Activated CD4-positive, alpha-beta T cell treated with anti-CD3 and anti-CD28 coated beads, Interleukin-2, amount 10 ng/mL, durations not matched to agents 7 days and 5 days (primary cell): ENCODE measurements at places on chromosomes 7 and 10.

- H3K4me3 ChIP-seq = peak overlapping the region; percentile 70
- H3K27me3 ChIP-seq = peaks cover 80% of the 10 kb centered on the region
- peak overlapping the region; percentile 68 for H3K27ac ChIP-seq
- no peak for DNase-seq
Observed at GRCh38 chr10:21517134-21518031, 8.1 kb downstream of the SKIDA1 start.

GRCh38 chr10:24114556-24114955 lies 94.4 kb upstream of the KIAA1217 start:
- no peak overlapping the region for H3K27ac ChIP-seq
- H3K4me3 ChIP-seq = no peak overlapping the region
- H3K36me3 ChIP-seq = no peaks in the 10 kb centered on the region
- H3K27me3 ChIP-seq = no peaks in the 10 kb centered on the region
- H3K4me1 ChIP-seq = no peaks in the 10 kb centered on the region

- H3K4me3 ChIP-seq = no peak overlapping the region
- DNase-seq = peak; percentile 81
- peak overlapping the region; percentile 58 for H3K27ac ChIP-seq
- H3K36me3 ChIP-seq = peaks cover 25% of the 10 kb centered on the region
Observed at GRCh38 chr7:143240291-143241168, 18.7 kb downstream of the TAS2R40 start.

DNA sequence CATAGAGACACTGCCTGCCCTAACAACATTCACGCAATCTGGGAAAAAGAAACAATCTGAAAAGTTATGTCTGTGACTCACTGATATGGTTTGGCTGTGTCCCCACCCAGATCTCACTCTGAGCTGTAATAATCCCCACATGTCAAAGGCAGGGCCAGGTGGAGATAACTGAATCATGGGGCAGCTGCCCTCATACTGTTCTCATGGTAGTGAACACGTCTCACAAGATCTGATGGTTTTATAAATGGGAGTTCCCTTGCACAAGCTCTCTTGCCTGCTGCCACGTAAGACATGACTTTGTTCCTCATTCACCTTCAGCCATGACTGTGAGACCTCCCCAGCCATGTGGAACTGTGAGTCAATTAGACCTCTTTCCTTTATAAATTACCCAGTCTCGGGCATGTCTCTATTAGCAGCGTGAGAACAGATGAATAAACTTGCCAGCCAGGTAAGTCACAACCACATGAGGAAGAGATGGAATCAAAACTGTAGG lies 341.5 kb upstream of the AOAH start:
- H3K4me3 ChIP-seq = no peak overlapping the region
- H3K36me3 ChIP-seq = peaks cover 36% of the 10 kb centered on the region
- no peaks in the 10 kb centered on the region for H3K27me3 ChIP-seq
- no peak for DNase-seq

DNA sequence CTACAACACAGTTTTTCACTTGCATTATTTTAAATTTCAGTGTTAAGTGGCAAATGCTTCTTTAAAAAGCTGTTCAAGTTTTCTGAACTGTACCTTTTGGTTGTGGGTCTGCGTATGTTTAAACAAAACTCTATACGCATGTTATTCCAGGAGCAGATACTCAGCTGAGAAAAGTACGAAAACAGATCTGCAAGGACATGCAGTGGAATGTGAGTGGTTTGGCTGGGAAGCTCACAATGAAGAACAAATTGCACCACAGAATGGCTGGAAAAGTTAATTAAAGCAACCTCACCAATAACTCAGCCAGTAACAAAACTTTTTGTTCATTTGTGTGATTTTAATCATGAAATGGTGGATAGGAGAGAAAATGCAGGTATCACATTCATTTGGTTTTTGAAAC lies 17.6 kb downstream of the GLI3 start:
- no peak overlapping the region for H3K4me3 ChIP-seq
- no peaks in the 10 kb centered on the region for H3K36me3 ChIP-seq
- no peak overlapping the region for H3K27ac ChIP-seq
- DNase-seq = no peak
- H3K27me3 ChIP-seq = peaks cover 21% of the 10 kb centered on the region

GRCh38 chr7:35384761-35385700 lies 131.1 kb upstream of the TBX20 start:
- no peak overlapping the region for H3K27ac ChIP-seq
- H3K27me3 ChIP-seq = peaks cover 19% of the 10 kb centered on the region
- H3K4me3 ChIP-seq = no peak overlapping the region
- H3K36me3 ChIP-seq = no peaks in the 10 kb centered on the region
- DNase-seq = no peak

- DNase-seq = no peak
- H3K27ac ChIP-seq = no peak overlapping the region
Observed at GRCh38 chr7:66638309-66639099, 9.8 kb downstream of the KCTD7 start.

- no peaks in the 10 kb centered on the region for H3K4me1 ChIP-seq
- H3K4me3 ChIP-seq = no peak overlapping the region
- no peaks in the 10 kb centered on the region for H3K36me3 ChIP-seq
- no peak for DNase-seq
- no peak overlapping the region for H3K27ac ChIP-seq
- H3K27me3 ChIP-seq = peaks cover 8% of the 10 kb centered on the region
Observed at GRCh38 chr10:77907900-77908717, 18.4 kb downstream of the DLG5 start.

- peaks cover 21% of the 10 kb centered on the region for H3K4me1 ChIP-seq
- no peak overlapping the region for H3K27ac ChIP-seq
- H3K27me3 ChIP-seq = peaks cover 1% of the 10 kb centered on the region
- peaks cover 3% of the 10 kb centered on the region for H3K36me3 ChIP-seq
- H3K4me3 ChIP-seq = no peak overlapping the region
Observed at GRCh38 chr10:103197174-103197573, 4.1 kb upstream of the NT5C2 start.

DNA sequence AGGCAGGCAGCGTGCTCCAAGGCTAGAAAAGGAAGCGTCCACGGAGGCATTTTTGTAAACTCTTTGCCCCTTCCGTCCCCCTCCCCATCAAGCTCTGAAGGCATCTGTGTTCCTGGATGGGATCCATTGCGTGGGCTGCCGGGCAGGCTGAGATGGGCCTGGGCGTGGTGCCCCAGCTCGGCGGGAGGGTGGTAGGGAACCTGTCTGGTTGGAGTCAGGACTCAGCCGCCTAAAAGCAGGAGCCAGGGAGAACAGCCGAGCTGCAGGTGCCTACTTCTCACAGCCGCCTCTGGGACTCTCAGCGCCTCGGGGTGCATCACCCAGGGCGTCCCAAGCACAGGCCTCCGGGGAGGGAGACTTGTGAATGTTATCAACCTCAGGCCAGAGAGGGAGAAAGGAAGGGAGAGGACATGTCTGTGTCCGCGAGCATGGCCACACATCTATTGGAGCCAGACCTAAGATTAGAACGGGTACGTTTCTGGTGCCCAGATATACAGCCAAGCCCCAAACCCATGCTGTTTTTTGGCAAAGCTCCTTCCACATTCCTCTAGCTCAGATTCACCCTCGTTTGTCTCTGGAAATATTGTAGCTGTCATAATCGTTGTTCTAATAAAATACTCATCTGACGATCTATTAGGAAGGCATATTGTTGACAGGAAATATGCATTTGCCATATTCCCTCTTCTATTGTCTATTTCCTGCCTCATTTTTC lies 48.6 kb upstream of the CTBP2 start:
- H3K4me3 ChIP-seq = no peak overlapping the region
- H3K27me3 ChIP-seq = no peaks in the 10 kb centered on the region
- H3K27ac ChIP-seq = no peak overlapping the region
- H3K4me1 ChIP-seq = no peaks in the 10 kb centered on the region

- no peaks in the 10 kb centered on the region for H3K36me3 ChIP-seq
- DNase-seq = no peak
- H3K27me3 ChIP-seq = no peaks in the 10 kb centered on the region
- no peak within 1 kb of the TSS for H3K27ac ChIP-seq
- no peaks in the 10 kb centered on the region for H3K4me1 ChIP-seq
Observed at GRCh38 chr7:142939226-142939910, at the start of gene LLCFC1. Gene LLCFC1, plus strand, starts transcription at chr7:142939484. Its CDS starts 138 bp downstream, at chr7:142939622.

DNA sequence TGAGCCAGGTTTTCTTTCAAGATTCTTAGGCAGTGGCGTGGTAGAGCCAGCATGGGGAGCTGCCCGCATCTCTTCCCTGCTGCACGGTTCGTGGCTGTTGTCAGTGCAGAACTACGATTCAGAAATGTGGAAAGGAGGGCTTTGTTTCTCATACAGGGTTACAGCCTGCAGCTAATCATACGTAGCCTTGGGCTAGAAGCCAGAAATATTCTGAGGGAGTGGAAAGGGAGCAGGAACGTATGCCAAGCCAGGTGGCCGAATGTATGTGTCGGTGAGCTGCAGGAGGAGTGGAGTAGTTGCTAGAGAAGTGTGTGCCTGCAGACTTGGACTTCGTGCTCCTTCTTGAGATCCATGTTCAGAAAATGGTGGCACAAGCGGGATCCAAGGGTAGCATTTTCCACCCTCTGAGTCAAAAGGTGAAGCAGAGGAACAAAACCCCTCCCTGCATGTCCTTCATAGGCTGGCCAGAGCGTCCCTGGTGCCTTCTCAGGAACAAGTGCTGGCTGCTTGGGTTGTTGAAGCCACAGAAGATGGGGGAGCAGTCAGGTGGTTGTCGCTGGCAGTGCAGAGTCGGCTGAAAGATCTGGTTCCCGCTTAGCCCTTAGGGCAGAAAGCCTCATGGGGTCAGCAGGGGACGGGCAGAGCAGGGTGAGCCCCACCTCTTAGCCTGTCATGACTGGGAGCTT lies 40.9 kb downstream of the LANCL2 start:
- H3K4me1 ChIP-seq = no peaks in the 10 kb centered on the region
- no peaks in the 10 kb centered on the region for H3K27me3 ChIP-seq
- H3K36me3 ChIP-seq = peaks cover 8% of the 10 kb centered on the region
- no peak overlapping the region for H3K4me3 ChIP-seq
- H3K27ac ChIP-seq = no peak overlapping the region
- no peak for DNase-seq

DNA sequence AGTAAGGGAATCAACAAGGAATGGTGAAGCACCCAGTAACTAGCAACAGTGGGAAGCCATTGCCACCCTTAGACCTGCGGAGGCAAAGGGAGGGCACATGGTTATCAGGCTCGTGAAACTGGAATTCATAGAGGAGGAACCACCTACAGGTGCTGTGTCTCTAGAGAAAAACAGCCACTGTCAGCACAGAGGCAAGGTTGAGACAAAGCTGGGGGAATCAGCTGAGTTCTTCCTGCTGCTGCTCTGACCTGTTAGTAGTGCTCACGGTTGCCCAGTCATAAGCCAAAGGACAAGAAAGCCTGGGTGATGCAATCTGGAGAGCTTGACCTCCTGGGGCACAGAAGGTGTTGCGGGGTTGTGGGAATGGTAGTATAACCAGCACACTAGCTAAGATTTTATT lies 110.1 kb downstream of the TPST1 start:
- H3K27me3 ChIP-seq = peaks cover 15% of the 10 kb centered on the region
- DNase-seq = no peak
- no peak overlapping the region for H3K27ac ChIP-seq
- no peaks in the 10 kb centered on the region for H3K36me3 ChIP-seq

DNA sequence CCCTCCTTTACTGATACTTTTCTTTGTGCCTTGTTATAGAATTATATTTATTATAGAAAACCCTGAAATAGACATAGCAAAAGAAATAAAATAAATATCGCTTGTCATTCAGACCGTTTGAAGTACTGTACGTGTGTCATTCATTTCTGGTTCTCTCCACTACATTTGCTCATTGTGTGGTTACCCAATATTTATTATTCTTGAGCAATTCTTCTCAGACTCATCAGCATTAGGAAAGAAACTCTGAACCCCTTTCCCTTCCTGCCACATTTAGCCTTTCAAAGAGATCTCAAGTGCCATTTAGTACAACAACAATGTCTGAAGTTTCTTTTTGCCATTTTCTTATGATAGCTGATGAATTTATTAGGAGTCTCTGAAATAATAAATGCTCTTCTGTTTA lies 154.1 kb downstream of the KIAA1217 start:
- no peak overlapping the region for H3K27ac ChIP-seq
- no peaks in the 10 kb centered on the region for H3K4me1 ChIP-seq
- no peaks in the 10 kb centered on the region for H3K27me3 ChIP-seq
- no peaks in the 10 kb centered on the region for H3K36me3 ChIP-seq

DNA sequence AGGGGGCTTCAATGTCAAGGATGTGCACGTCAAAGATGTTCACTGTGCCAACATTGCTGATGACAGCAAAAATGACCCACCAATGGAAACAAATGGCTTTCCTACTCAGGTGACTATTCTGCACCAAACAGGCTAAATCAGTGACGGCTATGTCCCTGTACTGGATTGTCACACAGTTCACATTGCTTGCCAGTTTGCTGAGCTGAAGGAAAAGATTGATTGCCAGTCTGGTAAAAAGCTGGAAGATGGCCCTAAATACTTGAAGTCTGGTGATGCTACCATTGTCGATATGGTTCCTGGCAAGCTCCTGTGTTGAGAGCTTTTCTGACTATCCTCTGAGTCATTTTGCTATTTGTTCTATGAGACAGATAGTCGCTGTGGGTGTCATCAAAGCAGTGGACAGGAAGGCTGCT lies 202.2 kb upstream of the ETV1 start:
- no peaks in the 10 kb centered on the region for H3K36me3 ChIP-seq
- no peak for DNase-seq
- H3K27me3 ChIP-seq = no peaks in the 10 kb centered on the region
- no peaks in the 10 kb centered on the region for H3K4me1 ChIP-seq

- H3K27ac ChIP-seq = no peak overlapping the region
- DNase-seq = no peak
- no peaks in the 10 kb centered on the region for H3K36me3 ChIP-seq
- no peaks in the 10 kb centered on the region for H3K4me1 ChIP-seq
- H3K4me3 ChIP-seq = no peak overlapping the region
Observed at GRCh38 chr10:9745158-9745557, 1272.5 kb upstream of the CELF2 start.

- no peaks in the 10 kb centered on the region for H3K4me1 ChIP-seq
- peaks cover 16% of the 10 kb centered on the region for H3K27me3 ChIP-seq
- no peak overlapping the region for H3K4me3 ChIP-seq
- no peaks in the 10 kb centered on the region for H3K36me3 ChIP-seq
- no peak overlapping the region for H3K27ac ChIP-seq
Observed at GRCh38 chr7:138944592-138944991, 36.6 kb downstream of the KIAA1549 start.

GRCh38 chr10:13001041-13001886 lies at the start of gene CCDC3:
Gene CCDC3, minus strand, starts transcription at chr10:13001713. Its CDS starts 143 bp downstream, at chr10:13001570.
- H3K27ac ChIP-seq = no peak within 1 kb of the TSS
- no peak for DNase-seq
- no peaks in the 10 kb centered on the region for H3K36me3 ChIP-seq
- peaks cover 9% of the 10 kb centered on the region for H3K4me1 ChIP-seq
- H3K27me3 ChIP-seq = peaks cover 61% of the 10 kb centered on the region
